ENCODE measurements at places on chromosomes 12 and 14.

DNA sequence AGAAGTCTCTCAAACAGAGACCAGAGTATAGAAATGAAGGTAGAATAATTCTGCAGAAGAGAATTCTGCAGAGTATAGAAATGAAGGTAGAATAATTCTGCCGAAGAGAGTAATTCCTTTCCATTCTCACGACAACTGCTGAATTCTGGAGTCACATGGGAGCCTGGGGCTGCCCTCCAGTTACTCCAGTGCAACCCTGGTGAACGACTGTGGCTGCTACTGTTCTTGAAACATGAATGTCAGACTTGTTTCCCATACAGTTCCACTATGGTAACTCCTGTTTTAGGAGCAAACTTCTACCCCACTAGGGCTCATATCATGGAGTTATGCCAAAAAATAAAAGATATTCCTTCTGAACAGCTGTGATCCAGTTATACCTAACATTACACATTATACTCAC, 164.4 kb downstream of the KICS2 start:
- DNase-seq: no peak

DNA sequence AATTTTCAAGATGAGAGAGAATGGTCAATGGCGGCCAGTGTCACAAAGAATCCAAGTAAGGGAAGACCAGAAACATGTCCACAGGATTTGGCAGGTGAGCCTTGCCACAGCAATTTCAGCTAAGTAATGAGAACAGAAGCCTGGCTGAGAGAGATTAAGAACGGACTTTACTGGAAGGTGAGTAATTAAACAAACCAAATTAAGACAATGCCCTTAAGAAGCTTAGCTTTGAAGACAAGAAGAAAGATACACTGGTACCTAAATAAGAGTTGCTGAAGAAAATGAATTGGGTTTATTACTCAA, 145.4 kb upstream of the PLEKHG7 start:
- DNase-seq: no peak

GRCh38 chr12:23662966-23663365, 286.5 kb downstream of the SOX5 start:
- DNase-seq: no peak

- no peak for DNase-seq
Observed at GRCh38 chr12:4002601-4003000, 129.4 kb upstream of the PARP11 start.

- DNase-seq: no peak
Observed at GRCh38 chr12:17618831-17619230, 471.2 kb downstream of the RERGL start.

DNA sequence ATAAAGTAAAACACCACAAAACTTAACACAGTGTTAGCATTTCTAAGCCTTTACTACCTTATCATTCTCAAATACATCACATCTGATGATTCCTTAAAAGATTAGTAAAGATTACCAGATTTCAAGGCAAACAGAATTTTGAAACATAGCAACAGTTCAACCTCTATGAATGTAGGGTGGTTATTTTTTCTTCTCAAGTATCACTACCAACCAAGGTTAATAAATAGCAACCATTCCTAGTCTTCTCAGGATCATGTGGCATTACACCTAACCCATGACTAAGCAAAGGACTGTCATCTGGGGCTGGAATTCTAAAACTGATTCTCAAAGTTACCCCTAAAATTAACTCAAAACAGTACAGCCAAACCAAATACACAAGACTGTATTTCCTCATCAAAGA, 39.4 kb upstream of the CSRNP2 start:
- DNase-seq: no peak

GRCh38 chr14:93011650-93012325, 88.8 kb downstream of the CHGA start:
- no peak for DNase-seq

DNA sequence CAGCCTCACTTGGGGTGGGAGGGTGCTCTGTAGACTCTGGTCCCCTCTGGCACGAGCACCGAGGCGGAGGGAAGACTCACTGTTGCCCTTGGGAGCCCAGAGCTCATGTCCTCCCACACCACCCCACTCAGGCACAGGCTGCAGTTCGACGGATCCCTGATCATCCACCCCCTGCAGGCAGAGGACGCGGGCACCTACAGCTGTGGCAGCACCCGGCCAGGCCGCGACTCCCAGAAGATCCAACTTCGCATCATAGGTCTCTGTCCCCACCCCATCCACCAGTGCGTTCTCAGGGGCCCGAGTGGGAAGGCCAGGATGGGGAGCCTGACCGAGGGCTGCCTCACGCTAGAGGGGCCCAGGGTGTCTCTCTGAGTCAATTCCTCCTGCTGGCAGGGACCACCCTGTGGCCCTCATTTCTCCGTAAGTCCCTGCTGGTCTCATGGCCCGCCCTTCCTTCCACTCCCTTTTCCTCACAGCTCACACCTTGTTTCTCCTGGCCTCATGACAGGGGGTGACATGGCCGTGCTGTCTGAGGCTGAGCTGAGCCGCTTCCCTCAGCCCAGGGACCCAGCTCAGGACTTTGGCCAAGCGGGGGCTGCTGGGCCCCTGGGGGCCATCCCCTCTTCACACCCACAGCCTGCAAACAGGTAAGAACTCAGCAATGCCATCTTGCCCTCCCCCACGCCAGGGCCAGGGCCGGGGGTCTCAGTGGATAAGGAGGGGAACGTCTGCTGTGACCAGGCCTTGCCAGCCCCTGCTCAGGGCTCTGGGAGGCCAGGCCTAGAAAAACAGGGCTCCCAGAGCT, 27.0 kb downstream of the PAPLN start:
- DNase-seq: no peak

- no peak for DNase-seq
Observed at GRCh38 chr12:65728848-65729793, 95.2 kb upstream of the HMGA2 start.

GRCh38 chr14:59275668-59276067, 87.2 kb downstream of the DAAM1 start:
- no peak for DNase-seq

DNA sequence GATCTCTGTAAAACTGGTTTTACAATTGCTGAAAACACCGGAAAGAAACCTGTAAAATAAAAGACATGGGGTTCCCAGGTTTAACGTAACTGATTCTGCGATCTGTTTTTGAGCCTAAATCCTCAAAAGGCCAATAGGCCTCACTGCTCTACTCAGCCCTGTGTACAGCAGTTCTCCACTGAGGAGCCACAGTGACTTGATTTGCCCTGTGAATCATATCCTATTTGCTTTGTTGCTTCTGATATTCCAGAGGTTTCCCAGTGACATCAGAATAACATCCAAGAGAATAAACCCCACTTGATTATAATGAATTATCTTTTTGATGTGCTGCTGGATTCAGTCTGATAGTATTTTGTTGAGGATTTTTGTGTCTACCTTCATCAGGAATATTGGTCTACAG, 27.5 kb downstream of the MDM1 start:
- DNase-seq: no peak

GRCh38 chr12:128205145-128205544, 61.8 kb upstream of the TMEM132C start:
- DNase-seq: no peak
